CD4-positive, alpha-beta memory T cell (primary cell): ENCODE measurements at places on chromosomes 2 and 18.

GRCh38 chr2:238105506-238106338 lies 5.6 kb downstream of the ESPNL start:
- DNase-seq = no peak

GRCh38 chr18:42048158-42048557 lies 93.1 kb downstream of the PIK3C3 start:
- no peak for DNase-seq

GRCh38 chr18:12304351-12305210 lies 3.5 kb upstream of the TUBB6 start:
- DNase-seq = no peak

DNA sequence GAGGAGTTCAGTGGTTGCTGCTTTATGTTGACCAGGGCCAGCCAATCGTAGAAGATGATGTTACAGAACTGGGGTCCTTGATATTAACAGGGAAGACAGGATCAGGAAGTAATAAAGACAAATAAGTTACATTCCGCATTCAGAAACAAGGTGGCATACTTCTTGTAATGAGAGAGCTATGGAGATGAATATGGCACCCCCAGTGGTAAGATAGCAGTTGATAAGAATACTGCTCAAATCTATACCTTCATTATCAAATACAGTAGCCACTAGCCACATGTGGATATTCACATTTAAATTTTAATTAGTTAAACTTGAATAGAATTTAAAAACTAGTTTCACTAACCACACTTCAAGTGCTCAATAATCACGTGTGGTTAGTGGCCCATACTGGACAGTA lies 290.4 kb upstream of the RBMS1 start:
- DNase-seq = no peak

DNA sequence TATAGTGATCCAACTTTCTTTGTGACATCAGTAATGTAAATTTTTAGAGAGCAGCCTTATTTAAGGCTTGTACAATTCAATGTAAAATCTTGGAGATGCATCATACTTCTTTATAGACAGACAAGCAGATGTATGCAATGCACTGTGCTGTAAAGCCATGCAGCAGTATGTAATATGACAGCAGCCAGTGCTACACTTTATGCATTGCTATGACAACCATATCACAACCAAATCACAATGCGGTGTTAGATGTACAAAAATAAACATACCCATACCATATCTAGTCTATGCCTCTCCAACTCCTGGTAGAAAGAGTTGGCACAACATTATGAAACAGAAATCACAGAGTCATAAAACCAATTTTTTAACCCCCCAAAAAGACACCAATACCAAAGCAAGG lies 110.3 kb upstream of the WDSUB1 start:
- DNase-seq = no peak

DNA sequence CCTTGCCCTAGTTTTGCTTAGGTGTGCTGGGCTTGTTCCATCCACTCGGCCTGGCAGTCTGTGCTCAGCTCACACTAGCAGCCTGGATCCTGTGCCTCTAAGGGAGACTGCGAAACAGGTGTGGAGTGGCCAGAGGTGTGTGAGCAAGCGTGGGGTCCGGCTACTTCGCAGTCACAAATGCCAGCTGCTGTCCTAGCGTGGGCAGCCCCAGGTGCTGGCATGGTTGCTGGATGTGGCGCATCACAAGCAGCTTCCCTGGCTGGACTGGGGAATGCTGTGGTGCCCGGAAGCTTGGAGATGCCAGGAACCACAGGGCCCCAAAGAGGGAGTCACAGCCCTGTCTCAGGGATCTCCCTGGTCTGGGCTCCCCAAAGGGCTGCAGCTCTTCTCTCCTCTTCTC lies 119.0 kb upstream of the TMEFF2 start:
- DNase-seq = no peak

DNA sequence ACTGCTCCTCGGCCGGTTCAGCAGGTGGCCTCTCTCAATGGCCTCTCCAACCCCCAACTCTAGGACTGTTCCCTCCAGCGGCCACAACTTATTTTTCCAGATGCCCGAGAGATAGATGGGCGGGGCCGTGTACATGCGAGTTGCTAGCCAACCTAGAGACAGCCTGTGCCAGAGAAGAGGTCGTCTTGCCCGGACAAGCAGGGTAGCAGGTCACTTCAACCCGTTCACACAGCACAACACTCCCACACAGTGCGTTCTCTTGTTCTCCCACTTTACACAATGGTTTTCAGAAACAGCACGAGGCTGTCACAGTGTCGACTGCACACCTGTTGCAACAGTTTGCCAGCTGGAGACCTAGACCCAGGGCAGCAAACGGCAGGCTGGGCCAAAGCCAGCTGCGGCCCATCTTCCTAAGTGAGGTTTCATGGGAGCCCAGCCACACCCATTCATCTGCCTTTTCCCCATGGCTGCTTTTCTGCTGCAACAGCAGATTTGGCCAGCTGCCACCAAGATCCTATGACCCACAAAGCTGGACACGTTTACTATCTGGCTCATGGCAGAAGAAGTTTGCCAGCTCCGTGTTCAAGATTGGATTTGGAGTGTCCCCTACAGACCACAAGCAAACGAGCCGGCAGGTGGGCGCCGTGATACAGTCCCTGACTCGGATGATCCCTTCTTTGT lies 7.3 kb upstream of the PRLH start:
- no peak for DNase-seq

DNA sequence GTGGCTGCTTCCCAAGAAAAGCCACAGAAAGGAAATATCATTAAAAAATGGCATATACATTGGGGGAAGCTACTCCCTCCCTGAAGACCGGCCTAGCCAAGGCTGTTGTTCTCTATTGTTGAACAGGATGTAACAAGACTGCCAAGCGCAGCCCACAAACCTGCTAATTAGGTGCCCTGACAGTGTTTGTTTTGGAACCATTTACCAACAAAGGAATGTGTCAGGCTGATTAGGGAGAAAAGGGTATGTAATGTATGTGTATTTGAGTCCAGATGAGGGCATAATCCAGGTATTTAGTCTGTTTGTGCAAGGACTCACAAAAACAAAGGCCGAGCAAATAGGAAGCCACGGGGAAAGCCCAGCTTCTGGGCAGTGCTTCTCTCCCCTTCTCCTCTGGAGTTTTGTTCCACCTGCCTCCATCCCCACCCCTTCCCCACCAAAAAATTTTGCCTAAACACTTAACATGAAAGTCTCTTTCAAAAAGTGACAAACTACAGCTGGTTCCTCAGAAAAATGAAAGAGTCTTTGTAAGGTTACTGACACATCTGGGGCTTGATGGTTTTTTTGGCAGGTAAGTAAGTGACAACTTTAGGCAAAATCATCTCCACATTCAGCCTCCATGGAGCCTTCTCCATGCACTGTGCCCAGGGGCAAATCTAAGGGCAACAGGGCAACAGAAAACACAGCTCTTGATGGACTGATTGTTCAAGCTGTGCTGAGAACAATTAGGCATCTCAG lies 78.3 kb upstream of the FZD5 start:
- DNase-seq = no peak

DNA sequence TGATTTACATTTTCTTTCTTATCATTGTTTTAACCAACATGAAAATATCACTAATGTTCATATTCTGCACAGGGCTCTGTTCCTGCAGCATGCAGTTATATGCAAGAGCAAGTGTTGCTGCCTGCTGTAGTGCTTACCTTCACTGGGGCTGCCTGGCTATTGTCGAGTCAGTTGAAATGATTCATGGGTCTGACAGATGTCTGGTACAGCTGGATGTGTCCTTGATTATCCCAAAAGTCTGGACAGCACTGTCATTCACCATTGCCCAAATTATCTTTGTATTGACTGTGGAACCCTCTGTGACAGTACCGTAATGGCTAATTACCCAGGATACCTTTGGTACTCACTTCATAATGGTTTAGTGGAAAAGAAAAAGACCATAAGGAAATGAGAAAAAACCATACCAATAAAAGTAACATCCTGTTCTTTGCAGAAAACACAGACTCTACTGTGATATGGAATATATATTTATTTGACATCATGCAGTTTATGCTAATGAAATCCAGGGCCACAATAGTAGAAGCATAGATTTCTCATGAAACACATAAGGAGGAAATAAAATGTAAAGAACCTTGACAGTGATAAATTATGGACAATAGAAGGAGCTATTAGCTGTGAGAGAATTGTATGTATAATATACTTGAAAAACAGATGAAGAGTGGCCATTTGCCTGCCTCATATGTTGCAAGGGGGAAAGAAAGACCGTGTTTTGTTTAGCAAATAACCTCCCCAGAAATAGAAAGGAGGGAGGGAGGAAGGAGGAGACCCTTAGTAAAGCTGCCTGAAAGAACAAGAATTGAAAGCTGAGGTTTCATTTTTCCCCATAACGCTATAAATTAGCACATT lies 249.8 kb upstream of the ATP5MC3 start:
- DNase-seq = no peak

GRCh38 chr2:159399716-159400415 lies 113.4 kb upstream of the WDSUB1 start:
- no peak for DNase-seq

GRCh38 chr2:111041398-111042202 lies 79.1 kb upstream of the BCL2L11 start:
- DNase-seq = no peak

DNA sequence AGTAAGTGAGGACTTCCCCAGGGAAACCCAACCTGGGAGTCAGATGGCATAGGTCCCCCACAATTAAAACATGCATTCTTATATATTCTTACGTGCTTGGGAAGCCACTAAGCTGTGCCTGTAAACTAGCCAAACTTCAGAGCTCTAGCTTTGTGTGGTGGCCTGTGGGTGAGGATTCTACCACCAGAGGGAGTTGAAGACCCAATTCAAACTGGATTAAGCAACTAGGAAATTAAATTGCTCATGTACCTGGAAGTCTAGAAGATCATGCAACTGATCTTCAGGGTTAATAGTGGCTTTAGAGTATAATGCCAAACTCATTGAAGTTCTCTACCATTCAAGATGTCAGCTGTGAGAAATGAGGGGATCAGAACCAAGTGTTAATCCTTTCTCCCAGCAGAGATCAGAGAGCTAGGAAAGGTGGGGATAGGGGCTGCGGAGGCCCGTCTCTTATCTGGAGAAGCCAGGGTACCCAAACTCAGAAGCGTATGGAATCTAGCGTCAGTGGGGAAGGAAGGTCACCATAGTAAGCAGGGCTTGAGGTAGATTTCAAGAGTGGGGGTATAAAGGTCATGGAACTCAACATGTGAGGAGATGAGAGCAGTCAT lies 53.2 kb upstream of the CCDC85A start:
- DNase-seq = no peak

DNA sequence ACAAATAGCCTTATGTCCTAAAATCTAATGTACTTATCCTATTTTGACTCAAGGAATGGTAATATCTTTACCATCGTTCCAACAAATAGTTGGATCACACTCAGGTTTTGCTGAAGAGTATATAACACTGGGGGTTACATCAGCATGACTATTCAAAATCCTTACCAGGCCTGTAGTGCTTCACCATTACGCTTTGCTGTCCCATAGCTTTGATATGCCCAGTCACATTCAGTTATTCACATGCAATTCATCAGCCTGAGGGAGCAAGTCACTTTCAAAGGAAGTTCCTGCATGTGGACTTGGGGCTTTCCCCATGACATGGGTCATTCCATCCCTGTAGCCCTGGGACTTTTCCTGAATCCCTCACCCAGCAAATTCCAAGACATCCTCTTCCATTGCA lies 39.6 kb downstream of the FTCDNL1 start:
- no peak for DNase-seq

DNA sequence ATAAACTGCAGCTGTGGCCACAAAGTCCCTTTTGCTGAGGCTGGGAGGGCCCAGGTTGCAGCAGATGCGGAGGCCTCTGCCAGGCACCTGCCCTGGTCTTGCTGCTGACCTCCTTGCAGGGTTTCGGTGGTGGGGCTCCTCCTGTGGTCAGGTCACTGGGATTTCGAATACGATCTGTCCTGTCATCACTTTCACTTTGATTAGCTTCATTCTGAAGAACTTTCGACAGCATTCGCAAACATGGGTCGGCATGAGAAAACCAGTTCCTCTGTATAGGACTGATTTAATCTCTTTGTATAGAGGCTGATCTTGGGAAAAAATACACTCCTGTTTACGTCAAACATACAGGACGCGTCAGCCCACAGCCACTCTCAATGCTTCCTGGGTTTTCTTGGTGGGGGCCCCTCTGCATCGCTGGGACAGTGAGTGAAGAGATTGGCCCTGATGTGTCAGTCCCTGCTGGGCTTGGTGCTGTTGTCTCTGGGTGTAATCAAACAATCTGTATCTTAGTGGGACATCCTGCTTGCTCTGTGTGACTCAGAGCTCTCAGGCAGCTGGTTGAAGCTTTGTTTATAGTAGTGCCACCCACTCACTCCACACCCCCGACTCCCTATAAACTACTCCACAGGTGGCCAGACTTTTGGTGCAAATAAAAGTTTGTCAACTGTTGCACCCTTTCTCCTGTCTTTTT lies 209.4 kb upstream of the CXCR4 start:
- peak; percentile 94 for DNase-seq

GRCh38 chr2:202096736-202097135 lies 23.7 kb downstream of the KIAA2012 start:
- no peak for DNase-seq

DNA sequence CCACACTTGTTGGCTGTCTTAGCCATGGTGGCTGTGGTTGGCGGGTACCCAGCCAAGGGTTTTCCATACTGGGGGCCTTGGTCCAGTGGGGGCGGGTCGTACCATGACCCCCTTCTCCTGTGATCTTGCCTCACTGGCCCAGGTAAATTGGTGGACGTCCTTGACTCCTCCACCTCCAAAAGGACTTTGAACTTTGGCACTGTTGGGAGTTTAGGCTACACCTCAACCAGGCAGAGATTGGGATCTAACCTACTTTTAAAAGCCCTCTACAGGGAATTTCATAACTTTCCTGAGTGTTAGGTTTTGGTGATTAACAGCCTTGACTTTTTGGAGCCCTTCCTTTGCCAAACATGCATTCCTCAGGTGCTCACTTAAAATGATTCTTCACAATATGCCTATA lies 106.7 kb downstream of the NEDD4L start:
- no peak for DNase-seq

GRCh38 chr2:17857021-17857420 lies 21.4 kb upstream of the KCNS3 start:
- DNase-seq = no peak

DNA sequence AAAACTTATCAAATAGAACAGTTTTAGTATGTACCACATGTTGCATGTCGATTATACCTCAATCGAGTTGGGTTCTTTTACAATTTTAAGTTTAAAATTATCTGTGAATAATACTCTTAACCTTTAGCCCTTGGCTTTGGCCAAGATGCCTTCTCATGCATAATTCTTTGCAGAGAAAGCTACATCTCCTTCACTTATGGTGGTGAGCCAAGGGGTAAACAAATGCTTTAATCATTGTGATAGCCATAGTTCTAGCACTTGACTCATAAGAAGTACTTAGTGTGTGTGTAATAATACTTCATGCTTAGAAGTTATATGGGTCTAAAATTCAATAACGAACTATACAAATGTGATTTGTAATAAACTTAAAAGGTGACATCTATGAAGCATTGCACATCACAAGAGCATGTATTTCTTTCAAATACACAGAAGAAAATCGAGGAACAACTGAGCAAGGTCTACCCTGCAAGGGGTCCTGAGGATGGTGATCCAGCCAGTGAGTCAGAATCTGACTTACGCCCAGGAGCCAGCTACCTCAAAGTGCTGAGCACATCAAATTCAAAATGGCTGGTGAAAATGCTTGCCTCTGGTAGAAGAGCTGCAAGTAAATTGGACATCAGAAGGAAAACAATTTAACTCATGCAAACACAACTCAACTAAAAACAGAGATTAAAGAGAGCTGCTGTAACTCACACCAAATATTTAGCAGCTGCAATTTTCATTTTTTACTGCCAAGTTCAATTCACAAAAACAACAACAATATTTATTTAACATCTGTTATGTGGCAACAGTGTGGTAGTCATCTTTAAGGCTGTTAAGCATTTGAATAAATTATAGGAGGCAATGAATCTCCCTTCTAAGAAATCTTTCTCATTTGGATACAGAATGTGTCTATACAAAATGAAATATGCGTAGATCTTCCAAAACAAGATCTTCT lies 23.8 kb upstream of the TTC39C start:
- no peak for DNase-seq
